Stimulated activated CD4-positive, alpha-beta T cell treated with anti-CD3 and anti-CD28 coated beads, Interleukin-1b, Interleukin-23, amount 100 ng/mL, for 1 hour (primary cell): ENCODE measurements at places on chromosomes 4 and X.

DNA sequence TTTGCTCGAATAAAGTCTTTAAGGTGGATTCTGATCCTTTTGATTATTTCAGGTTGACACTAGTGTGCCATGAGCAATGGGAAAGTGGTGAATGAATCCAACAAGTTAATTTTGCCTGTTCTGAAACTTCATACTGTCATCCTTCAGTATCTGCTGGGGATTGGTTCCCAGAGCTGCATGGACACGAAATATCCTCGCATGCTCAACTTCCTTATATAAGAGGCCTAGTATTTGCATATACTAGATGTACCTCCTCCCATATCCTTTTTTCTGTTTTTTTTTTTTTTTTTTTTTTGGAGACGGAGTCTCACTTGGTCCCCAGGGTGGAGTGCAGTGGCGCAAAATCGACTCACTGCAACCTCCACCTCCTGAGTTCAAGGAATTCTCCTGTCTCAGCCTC lies 23.0 kb upstream of the PDS5A start:
- DNase-seq = no peak

DNA sequence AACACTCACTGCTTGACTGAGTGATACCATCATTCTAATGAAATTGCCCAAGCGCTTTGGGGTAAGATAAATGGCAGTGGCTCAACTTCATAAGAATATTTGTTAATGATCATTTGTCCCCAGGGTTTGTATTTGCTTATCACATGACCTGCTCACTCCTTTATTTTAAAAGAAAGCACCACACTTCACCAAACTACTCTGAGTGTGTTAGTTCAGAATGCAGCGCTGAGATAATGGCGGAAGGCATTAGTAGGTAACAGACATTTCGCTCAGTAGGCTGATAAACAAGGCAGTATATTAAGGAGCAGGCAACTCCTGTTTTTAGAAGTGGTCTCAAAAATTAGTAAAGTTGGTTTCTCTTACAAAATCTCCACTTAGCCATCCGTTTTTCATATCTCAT lies 1.6 kb downstream of the SNX25 start:
- no peak for DNase-seq

DNA sequence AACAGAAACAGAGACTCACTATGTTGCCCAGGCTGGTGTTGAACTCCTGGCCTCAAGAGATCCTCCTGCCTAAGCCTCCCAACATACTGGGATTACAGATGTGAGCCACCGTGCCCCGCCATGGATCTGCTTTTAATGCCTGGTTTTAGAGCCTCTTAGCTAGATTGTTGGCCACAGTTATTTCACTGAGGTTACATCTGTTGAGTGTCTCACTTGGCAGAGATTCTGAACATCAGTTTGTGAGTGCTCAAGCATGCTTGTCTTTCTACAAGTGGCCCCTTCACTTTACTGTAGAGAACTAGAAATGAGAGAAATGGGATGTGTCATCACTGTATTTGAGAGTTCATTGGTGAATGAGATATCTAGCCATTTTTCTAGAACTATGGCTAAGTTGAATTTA lies 218.5 kb downstream of the APBB2 start:
- no peak for DNase-seq

- DNase-seq = no peak
These were observed 27.7 kb downstream of the PAK3 start for GRCh38 chrX:111123606-111124179.

DNA sequence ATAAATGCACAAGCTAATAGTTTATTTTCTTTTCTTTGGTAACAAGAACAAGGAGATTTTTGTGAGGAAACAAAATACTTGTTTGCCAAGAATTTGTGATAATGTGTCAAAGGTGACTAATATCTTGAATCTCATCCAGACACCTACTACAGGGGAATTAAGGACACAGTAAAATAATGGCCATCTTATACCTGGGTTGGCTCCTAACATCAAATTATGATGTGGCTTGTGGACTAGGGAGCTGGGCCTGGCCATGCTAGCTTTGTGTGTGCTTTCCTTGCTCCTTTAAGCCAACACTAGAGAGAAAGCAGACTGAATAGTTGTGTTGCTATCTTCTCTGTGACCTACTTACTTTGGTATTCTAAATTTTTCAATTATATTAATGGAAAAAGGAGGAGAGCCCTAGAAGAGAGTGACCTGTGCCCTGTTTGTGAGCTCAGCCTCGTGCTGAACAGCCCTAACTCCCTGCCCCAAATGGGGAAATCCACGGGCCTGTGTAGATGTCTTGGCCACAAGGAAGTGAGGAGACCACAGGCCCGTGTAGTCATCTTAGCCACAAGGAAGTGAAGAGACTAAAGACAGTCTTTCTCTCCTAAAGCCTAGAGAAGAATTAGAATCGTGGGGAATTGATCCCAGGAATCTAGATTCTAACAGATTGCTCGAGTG lies 23.3 kb downstream of the ARHGAP24 start:
- DNase-seq = no peak

DNA sequence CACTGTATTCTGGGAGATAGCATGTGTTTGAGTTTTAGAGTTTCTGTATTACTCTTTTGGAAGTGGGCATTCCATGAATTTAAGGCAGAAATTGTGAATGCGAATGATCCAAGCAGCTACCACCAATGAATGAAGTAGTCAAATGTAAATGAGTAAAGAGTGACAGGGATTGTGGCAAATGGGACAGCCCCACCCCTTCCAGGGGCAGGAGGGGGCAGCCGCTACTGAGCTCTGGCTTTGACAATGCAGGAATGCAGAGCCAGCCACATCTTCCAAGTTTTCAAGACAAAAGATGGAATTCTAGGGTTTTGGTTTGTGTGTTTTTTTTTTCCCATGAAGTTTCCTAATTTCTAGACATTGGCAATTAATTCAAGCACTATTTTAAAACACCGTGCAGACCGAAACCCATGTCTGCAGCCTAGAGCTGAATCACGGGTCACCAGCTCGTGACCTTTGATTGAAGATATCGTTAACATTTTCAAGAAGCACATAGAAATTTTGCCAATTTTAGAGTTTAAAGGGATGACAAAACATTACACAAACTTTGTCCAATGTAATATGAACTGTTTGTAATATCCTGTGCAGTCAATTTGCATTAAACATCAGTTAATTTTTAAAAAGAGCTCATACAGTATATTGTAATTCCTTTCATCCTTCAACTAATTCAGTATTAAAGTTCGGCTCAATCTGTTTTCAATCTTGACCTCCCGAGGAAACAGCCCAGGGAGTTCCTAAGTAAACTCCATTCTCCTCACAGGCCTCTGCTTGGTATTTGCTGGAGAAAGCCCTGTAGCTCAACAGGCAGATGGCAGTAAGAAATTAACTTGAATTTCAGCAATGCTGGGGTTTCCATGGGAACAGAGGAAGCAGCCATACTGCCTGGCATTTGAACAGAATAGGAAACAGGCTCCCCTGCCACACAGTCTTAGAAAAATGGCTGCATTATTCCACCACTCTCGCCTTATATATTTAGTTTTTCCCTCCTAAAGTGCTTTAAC lies 83.4 kb downstream of the UCHL1 start:
- no peak for DNase-seq
